ENCODE measurements at places on chromosomes 5 and 9.

DNA sequence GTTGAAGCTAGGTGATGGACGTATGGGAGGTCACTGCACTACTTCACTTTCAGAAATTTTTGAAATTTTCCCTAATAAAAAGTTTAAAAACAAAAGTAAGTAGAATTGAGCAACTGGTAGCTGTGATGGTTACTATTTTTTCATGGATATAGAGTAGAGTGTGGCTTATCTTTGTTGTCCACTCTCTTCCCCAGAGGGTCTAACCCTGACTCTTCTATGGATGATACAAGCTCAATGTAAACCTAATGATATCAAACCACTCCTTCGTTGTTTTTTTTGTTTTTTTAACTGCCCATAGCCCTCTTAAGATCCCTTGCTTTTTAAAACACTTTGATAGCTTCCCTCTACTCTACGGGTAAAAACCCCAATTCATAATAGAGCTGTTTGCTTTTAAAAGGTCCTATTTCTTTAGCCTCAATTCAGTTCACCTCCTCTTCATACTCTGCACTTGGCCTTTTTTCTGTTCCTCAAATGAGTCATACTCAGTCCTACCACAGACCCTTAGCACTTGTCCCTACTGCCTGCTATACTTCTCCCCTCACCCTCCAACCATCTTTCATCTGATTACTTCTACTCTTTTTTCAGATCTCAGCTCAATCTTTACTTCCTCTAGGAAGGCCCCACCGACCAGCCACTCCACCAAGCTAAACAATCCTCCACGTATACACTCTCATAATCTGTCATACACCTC is 2.6 kb downstream of the HDAC3 start:
- DNase-seq: no peak

GRCh38 chr9:124208571-124208970 is 49.2 kb upstream of the NEK6 start:
- DNase-seq: no peak

DNA sequence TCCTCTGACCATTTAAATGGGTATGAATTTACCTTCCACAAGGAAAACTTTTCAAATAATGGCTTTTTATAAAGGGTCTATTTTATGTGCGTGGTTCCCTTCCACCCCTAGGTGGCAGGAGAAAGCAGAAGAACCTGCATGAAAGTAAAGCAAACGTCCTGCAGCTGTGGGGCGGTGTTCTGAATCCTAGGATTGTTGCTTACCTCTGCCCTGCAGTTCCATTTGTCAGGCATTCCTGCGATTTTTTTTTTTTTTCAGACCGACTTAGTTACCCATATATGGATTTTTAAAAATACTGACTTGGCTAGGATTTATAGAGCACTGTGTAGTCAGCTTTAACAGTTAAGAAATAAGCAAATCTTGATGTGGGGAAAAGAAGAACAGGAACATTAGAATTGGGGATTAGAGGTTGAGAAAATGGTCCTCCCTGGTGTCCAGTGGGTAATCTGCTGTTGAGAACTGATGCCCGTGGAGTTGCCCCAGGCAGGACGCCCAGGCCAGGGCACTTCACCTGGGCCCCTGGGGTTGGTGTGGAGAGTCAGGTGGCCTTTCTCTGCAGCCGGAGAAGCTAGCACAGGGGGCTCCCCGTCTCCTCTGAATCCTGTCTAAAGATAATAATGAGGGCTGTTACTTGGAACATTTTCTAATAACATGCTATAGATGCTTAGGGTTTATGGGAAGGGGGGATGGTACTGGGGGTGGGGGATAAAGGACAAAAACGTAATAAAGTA is 30.4 kb upstream of the LTC4S start:
- DNase-seq: peak; percentile 23

GRCh38 chr9:98809311-98810101 is 2.0 kb downstream of the GALNT12 start:
- no peak for DNase-seq

DNA sequence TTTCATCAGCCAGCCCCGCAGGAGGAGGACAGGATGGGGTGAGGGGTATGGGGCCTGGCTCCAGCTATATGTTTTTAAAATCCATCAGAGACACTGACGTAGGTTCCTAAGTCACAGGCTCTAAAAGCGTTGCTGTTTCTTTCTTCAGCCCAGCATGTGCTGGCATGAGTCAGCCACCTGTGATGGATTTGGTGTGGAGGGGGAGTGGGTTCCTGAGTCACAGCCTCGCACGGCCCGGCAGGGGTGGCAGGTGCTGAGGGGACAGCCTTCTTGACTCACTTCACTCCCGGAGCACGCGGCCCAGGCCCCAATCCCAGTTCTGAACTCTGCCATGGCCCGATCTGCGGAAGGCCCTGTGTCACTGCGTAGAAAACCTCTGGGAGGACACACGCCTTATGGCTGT is 38.8 kb upstream of the RPL26L1 start:
- DNase-seq: no peak

- DNase-seq: no peak
Measured at GRCh38 chr9:24413651-24414050, 132.0 kb downstream of the IZUMO3 start.

DNA sequence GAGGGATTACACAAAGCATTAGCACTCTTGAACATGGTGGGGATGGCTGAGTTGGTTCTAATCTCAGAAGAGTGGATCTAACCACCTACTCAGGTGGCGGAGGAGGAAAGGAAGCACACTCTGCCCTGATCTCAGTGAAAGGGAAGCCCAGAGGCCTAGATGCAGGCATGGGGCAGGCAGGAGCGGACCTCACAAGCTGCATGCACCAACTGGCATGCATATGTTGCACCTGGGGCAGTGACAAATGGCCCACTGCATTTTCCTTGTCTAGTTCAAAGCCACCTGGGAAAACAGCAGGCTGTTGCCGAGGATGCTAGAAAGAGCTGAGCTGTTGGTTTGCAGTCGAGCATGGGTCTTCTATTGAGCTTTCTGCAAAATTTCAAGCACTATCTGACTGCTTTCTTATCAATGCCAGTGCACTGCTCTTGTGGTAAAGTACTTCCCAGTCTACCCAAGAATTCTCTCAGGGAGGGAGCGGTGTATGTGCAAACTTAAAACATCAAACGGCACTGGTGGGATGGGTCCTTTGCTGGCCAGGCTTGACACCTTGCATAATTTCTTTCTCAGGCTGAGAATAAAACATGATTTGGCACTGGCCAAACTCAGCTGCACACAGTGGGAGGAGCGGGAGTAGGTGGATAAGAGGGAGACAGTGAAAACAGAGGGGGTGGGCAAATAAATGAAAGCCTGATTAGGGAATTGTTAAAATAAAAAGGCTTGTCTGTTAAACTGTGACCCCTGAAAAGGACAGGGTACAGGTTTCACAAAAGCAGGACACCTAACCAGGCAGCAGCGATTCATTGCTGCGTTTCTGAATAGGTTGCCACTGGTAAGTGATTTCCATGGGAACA is 108.9 kb downstream of the MARCHF3 start:
- DNase-seq: no peak

GRCh38 chr5:131987251-131987650 is 24.2 kb downstream of the ACSL6 start:
- no peak for DNase-seq

- DNase-seq: no peak
Measured at GRCh38 chr5:129135633-129136032, 41.1 kb downstream of the ISOC1 start.

GRCh38 chr5:44511596-44511995 is 122.4 kb upstream of the FGF10 start:
- DNase-seq: no peak

- no peak for DNase-seq
Measured at GRCh38 chr9:78357165-78357873, 60.4 kb downstream of the PSAT1 start.

DNA sequence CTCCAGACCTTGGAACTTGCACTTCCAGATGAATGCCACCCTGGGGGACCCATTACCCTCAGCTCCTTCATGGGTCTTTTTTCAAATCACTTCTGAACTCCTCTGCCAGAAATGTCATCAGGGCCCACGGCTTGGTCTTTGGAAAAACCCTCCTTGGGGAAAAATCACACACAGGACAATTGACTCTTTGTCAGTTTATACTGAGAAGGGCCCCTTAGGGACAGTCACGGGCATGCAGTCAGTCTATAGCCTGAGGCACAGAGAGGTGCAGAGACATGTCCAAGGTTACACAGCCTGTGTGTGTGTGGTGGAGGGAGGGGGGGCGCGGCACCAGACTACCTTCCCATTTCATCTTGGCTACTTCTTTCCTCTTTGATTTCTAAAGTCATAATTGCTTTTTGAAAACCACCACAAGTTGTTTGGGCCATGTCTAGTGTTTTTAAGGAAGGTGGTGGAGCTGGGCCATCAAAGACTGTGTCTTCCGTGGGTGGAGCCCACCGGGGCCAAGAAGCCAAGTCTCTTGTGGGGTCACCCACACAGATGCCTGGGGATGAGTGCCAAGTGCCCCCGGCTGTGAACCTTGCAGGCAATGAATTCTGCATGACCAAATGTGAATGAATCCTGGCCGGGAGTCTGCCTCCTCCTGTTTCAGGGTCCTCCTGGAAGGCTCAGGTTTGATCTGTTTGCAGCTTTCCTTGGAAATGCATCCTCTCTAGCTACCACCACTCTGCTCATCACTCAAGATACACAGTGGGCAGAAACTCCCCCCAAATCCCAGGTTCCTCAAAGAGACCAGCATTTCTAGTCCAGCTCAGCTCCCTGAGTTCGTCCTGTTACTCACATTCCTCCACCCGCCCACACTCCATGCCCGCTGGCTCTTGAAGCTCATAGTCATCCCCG is 200.1 kb upstream of the TBC1D2 start:
- DNase-seq: no peak

DNA sequence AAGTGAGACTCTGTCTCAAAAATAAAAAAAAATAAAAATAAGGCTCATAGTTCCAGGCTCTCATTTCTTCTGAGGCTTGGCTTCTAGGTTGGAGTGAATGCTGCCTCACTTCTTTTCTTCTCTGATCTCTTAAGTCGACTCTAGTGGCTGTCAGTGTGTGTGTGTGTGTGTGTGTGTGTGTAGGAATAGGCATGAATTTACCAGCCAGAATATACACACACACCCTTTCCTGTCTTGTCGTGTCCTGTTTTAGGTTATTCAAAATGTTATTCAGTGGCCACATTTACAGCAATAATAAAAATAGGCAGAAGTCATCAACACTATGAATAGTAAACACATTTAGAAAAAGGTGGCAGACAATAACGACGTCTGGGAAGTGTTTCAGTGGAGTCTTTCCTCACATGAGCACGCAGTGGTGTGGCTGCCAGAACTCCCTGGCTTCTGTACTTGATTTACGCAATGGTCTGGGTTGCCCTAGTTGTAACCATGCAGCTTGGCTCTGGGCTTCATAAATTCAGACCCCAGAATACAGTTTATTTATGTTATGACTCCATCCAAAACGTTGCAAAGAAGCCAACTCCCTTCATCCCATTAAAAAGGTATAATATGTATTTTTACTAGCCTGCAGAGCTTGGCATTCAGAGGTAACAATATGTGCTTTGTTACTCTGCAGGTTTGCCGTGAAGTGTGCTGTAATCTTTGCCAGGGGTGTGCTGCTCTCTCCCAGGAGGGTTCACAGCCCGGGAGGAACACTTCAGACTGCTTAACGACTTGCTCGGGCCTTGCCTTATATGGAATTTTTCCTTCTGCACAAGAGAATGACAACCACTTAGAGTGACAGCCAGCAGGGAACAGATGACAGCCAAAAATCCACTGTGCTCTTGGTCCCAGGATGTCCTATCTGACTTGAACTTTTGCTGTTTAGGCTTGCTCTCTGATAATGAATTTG is 34.4 kb upstream of the PALM2AKAP2 start:
- no peak for DNase-seq

- no peak for DNase-seq
Measured at GRCh38 chr5:172142709-172143215, 45.3 kb downstream of the STK10 start.

- no peak for DNase-seq
Measured at GRCh38 chr5:61100437-61100836, 61.8 kb downstream of the SMIM15 start.

All from stimulated activated CD8-positive, alpha-beta memory T cell treated with anti-CD3 and anti-CD28 coated beads, Interleukin-2, amount 100 ng/mL, for 1 hour (primary cell).